ENCODE measurements at places on chromosomes 7 and 10.

- DNase-seq, result no peak
Measured at GRCh38 chr7:42227021-42227420, 10.0 kb downstream of the GLI3 start.

GRCh38 chr7:121041516-121042148 is 53.1 kb downstream of the CPED1 start:
- no peak for DNase-seq

DNA sequence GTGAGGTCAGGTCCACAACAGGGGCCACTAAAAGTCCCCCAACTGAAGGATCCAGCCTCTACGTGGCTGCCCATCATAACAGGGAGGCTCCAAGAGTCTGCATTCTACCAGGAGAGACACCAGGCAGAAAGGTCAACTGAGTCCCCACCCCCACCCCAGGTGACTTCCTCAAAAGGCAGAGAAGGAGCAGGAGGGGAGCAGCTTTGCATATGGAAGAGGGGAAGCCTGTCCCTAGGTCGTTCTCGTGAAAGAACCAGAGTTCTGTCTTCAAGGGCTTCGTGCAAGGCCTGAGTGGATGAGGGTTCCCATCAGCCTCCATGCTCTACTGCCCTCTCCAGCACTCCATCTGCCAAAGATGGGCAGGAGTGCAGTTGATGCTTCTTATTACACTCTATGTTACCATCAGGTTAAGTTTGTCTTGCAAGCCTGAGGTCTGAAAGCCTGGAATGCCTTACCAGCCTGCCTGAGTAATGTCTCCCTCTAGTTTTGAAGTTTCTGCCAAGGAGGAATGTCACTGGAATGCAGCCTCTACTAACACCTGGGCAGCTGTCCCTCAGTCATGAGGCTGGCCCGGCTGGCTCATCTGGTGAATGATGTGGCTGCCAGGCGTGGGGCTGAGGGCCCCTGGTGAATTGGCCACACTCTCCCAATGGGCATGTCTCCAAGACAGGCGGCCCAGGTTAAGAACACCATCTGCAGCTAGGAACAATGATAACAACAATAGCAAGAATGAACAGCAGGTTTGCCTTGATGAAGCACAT is 54.3 kb upstream of the SMNDC1 start:
- DNase-seq, result no peak

GRCh38 chr7:35624299-35625186 is 70.4 kb downstream of the HERPUD2 start:
- DNase-seq, result peak; percentile 30

DNA sequence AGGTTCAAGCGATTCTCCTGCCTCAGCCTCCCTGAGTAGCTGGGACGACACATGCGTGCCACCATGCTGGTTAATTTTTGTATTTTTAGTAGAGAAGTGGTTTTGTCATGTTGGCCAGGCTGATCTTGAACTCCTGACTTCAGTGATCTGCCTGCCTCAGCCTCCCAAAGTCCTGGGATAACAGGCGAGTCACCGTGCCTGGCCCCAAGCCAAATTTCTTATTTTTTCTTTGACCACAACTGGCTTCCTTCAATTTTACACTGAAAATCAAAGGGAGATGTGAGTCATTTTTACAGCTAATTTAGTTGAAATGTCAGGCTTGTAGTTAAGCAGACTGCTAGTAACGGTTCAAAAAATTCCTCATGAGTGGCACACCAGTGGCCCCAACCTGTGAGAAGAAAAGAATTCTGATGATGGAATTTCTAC is 7.8 kb downstream of the RNF216 start:
- peak; percentile 55 for DNase-seq

GRCh38 chr10:44752451-44753441 is 158.4 kb upstream of the TMEM72 start:
- DNase-seq, result no peak

- no peak for DNase-seq
Measured at GRCh38 chr10:70437721-70438120, 3.8 kb downstream of the NODAL start.

- peak; percentile 15 for DNase-seq
Measured at GRCh38 chr7:130998993-130999602, 265.1 kb upstream of the KLF14 start.

- no peak for DNase-seq
Measured at GRCh38 chr7:35817930-35818329, 17.1 kb downstream of the SEPTIN7 start.

- DNase-seq, result peak; percentile 67
Measured at GRCh38 chr7:151244196-151244840, 4.2 kb downstream of the SMARCD3 start.

GRCh38 chr10:80949785-80950184 is 412.1 kb downstream of the SH2D4B start:
- DNase-seq, result no peak

DNA sequence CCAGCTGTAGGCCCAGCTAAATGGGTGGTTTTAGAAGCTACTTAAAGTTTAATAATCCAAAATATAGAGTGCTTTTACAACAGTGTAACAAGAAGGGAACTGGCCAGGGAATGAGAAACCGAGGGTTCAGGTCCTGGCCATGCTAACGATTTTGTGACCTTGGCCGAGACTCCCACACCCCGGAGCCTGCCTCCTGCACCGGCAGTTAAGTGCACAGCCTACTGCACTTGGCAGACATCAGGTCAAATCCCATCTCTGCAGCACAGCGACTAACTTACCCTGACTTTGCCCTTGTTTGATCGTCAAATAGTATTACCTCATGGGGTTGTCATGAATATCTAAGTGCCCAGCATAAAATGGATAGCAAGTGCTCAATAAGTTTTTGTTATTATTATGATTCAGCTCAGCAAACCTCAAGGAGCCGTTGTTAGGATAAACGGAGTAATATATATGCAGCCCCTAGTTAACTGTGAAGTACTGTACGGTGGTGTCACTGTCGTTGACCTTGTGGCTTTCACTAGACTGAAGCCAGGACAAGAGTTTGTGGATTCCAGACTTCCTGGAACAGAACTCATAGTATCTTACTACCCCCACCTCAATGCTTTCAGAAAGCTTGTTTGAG is 35.5 kb downstream of the LYZL1 start:
- DNase-seq, result no peak

GRCh38 chr7:36690041-36690440 is 34.3 kb downstream of the AOAH start:
- DNase-seq, result no peak

DNA sequence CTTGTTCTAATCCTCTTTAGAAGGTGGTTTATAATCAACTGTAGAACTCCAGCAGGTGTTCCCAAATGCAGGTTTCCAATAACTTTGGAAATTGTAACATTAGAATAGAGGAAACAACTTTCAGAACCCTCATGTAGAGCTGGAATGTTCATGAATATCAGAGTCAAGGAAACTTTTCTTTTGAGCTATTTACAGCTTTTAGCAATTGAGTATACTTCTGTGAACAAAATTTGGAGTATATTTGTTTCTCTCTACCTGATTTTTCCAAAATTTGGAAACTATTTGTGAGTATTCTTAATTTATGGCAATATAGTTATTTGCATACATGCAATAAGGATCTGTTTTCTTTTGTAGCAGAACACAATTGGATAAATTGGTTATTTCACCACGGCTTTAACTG is 2.8 kb upstream of the CFAP43 start:
- DNase-seq, result no peak

DNA sequence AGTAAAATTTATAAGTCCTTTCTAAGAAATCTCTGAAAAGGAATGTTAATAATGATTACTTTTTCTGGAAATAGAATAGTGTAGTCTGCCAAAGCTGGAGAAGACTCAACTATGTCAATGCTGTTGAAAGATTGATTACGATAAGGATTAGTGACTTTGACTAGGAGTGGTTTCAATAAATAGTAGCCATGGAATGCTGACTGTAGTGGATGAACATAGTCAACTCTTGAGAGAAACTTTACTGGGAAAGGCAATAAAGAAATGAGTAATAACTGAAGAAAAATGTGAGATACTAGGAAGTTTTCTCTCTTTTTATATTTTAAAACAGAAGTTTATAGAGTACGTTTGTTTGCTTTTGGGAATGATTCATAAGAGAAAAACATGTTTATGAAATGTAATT is 105.0 kb upstream of the CDK13 start:
- DNase-seq, result no peak

GRCh38 chr7:155857141-155857540 is 44.9 kb upstream of the SHH start:
- no peak for DNase-seq

GRCh38 chr7:106736508-106737201 is 75.7 kb upstream of the CCDC71L start:
- peak; percentile 52 for DNase-seq

- DNase-seq, result no peak
Measured at GRCh38 chr7:32089256-32089655, 19.0 kb upstream of the PDE1C start.

DNA sequence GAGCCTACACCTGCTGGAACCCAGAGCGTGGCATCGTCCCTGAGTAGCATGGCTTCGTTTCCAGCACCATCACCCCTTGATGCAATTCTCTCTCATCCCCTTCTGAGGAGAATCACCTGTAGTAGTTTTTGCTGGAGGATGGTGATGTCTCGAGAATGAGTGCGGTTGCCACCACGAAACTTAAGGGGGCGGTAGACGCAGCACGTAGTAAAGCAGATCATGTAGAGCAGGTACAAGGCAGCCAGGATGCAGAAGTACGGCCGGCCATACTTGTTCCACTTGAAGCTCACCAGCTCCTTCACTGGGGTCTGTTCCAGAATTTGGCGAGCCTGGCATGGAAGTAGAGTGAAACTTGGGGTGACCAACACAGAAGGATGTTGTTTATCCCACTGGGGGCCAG is 8.1 kb downstream of the TRPV5 start:
- DNase-seq, result no peak

- DNase-seq, result no peak
Measured at GRCh38 chr10:13658264-13658663, 71.5 kb downstream of the PRPF18 start.
